Effector memory CD4-positive, alpha-beta T cell (primary cell): ENCODE measurements at places on chromosomes 5 and 9.

GRCh38 chr9:127545196-127546124 lies 66.6 kb upstream of the STXBP1 start:
- DNase-seq, result no peak

DNA sequence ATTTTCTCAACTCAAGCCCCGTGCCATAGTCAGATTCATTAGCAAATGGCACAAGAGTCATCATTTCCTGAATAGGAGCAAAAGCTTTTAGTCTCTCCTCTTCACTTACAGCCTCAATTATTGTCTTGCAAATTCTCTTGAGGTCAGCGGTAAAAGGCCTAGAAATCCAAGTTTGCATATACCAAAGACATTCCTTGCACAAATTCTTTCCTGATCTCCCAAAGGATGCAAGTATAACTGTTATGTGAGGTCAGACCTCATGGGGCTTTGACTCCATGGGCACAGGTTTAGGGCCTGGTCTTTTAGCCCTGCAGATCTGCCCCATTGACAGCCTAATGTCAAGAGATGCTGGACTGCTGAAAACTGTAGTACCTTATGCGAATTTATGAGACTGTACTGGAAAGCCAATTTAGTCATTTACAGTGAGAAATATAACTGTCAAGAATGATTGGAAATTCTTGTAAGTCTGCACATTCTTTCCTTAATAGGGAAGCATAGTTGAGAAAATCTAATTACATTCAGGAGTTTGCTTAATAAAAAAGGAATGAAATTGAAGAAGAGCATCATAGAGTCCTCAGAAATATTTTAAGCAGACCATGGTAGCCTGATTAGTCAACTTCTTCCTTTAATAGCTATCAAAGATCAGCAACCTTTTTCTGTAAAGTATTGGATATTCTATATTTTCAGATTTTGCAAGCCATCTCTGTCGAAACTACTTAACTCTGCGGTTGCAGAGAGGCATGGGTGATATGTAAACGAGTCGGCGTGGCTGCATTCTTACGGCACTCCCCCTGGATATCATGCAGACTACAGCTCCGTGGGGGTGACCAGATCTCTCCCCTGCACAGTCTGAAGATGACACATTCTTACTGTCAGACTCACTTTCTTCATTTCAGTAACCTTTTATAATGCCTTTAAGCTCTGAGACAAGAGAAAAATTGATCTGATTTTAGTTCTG lies 45.2 kb downstream of the GCNT4 start:
- DNase-seq, result no peak

DNA sequence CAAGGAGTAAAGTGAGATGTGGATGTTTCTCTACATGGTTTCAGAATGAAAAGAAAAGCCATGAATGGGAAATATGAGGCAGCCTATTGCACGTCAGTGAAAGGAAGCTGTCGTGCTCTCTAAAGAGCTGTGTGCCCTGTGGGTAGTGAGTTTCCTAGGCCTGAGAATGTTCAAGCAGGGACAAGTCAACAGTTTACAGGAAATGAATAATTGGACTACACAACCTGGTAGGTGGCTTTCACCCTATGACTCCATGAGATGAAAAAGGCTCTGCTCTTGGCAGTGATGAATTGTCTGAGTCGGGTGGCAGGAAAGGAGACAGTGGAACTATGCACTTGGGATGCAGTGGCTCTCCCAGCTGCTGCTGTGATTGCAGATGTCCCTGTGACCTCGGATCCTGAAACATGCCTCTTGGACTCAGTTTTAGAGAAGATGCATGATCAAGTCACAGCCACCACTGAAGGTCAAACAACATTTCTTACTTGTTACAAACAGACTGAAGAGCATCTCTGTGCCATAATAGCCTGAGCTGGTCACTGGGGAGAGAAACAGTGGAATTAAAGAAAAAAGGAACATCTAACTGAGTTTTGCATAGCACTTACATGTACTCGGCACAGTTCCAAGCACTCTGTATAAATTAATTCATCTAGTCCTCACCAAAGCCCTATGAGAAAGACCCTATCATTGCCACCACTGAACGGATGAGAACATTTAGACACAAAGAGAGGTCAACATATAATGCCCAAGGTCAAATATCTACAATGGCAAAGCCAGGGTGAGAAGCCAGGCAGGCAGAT lies 293.7 kb downstream of the SPOCK1 start:
- no peak for DNase-seq

GRCh38 chr9:37353791-37354190 lies 68.7 kb upstream of the GRHPR start:
- no peak for DNase-seq

DNA sequence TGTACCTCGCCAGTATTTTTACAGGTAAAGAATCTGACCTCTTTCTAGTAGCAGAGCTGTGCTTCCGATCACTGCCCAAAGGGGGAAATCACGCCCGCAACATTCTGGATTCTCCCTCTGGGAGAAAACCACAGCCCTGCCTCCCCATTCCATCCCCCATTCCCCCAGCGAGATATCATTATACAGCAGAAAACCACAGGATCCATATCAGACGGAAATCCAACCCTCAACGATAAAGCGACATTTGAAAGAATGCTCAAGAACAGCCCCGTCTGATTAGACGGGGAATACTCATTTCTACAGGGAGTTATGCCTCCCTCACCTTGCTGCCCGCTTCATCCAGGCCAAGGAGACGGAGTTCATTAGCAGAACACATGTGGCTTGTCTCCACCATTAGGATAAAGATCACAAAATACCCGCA lies 172.8 kb downstream of the COL23A1 start:
- no peak for DNase-seq

DNA sequence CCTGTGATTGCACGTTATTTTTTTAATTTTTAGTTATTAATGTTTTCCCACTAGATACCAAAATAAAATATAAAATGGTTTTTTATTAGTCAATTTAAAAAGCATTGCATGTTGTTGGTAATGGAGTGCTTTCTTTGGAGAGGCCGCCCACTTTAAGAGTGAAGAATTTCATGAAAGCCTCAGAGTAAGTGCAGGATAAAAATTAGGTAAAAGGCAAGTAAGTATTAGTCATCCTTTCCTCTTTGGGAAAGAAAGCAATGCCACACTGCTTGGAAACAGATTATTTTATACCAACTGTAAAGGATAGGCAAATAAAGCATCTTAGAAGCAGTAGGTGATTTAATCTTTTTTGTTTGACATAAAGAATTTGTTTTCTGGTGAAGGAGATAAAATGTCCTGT lies 62.9 kb downstream of the HSD17B4 start:
- no peak for DNase-seq

DNA sequence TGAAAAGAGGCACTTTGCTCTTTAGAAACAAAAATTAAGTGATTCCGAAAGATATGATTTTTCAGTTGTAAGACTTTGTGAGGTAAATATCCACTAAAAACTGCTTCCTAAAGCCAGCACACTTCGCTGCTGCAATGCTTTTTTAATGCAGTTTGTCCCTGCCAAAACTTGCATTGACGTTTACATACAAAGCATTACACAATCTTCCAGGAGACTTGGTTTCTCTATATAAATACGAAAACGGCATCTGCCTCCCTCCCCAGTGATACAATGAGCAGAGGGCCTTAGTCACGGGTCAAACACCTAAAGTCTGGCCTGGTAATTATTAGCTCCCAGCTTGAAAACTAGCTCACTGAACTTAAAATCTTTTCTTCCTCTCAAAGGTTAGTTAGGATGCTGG lies 170.7 kb downstream of the TSSK1B start:
- no peak for DNase-seq

- DNase-seq, result no peak
Observed at GRCh38 chr9:91185193-91185886, 176.4 kb downstream of the AUH start.

DNA sequence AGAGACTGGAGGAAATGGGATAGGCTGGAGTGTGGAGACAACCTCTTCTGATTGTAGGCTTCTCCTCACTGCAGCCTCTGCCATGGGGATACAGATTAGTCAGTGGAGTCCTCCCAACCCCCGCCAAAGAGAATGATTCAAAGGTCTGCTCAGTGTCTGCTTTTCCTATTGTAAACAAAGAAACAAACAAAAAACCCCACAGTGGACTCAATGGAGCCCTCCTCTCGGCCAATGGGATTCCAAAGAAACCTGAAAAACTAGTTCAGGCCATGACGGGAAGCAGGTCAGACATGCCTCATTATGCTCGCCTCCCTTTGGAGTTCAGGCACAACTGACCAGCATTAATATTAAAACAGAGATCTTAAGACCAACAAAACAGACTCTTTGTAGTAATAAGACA lies 85.8 kb downstream of the SEC61B start:
- no peak for DNase-seq

GRCh38 chr5:122022966-122023365 lies 55.1 kb downstream of the LOX start:
- no peak for DNase-seq

DNA sequence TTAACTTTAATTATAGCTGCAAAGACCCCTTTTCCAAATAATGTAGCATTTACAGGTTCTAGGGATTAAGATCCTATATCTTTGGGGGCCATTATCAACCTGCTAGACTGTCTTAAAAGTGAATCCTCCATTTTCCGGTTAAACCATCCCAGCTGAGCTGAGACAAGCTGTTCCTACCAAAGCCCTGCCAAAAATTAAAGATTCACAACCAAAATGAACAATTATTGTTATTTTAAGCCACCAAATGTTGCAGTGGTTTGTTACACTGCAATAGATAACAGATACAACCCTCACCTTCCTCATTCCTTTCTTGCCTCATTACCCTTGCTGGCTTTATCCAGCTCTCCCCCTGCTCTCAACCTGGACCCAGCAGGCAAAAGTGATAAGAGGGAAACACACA lies 343.4 kb downstream of the CDK5RAP2 start:
- DNase-seq, result no peak

DNA sequence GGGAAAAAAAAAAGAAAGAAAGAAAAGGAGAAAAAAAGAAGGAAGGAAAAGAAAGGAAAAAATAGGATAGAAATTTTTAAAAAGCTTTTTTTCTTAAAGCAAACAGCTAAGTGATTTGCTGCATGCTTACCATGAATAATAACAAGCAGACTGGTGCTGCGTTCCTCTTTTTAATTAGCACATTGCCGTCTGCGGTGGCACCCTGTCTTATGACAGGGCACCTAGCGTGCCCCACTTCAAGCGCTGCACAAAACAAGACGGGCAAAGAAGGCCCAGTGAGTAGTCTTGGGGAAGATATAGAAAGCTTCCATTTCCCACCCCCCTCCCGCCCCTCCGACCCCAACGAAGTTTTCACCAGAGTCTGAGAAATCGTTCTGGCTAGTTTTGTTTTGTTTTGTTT lies 513.9 kb downstream of the ZNF608 start:
- DNase-seq, result no peak

DNA sequence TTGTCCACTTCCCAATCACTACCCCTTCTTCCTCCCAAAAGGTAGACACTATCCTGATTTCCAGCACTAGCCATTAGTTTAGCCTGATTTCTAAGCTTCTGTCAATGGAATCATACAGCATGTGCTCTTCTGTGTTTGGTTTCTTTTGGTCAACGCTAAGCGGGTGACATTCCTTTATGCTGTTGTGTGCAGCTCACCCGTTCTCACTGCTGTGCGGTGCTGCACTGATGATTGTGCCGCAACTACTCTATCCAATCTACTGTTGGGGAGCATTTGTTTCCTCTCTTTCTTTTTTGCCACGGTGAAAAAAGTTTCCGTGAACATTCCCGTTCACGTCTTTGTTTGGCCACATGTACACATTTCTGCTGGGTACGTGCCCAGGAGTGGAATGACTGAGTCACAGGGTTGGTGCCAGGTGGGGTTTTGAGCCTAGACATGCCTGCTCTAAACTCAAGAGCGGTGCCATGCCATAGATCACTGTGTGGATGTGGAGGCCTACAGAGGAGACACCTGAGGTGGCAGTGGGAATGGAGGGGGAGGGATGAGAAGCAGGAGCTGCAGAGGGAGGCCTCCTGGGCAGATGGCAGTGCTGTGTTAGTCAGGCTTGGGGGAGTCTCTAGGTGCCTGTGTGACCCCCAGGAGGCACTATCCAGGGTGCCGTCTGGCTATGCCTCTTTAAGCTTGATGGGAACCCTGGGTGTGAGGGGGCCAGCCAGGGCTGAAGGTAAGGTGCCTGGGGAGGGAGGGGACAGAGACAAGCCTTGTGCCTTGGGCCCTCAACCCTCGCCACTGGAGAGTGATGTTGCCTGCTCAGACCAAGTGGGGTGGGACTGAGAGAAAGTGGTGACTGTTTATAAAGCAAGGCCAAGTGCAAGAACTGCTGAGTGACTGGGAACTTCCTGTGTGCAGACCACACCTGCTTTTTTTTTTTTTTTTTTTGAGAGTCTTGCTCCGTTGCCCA lies 11.4 kb upstream of the ANKRD33B start:
- DNase-seq, result no peak

- no peak for DNase-seq
Observed at GRCh38 chr5:115559524-115559923, 14.9 kb upstream of the FEM1C start.

DNA sequence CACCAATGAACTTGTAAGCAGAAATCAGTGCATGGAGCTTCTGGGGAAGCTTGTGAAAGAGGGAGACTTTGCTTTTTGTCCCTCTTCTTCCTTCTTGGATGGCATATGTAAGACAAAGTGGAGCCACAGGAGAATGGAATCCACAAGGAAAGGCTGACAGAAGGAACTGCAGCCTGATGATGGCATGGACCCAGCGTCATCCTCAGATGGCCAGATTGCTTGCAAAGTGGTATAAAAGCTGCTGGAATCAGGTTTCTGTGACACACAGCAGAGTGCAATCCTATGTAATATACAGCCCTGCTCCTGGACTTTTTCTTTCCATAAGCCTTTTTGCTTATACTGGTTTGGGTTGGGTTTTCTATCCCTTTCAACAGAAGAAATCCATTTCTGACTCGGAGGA lies 31.4 kb upstream of the SPARC start:
- no peak for DNase-seq

- DNase-seq, result no peak
Observed at GRCh38 chr5:77937015-77937908, 161.1 kb upstream of the TBCA start.

GRCh38 chr9:72703574-72703973 lies 182.2 kb downstream of the TMC1 start:
- DNase-seq, result no peak

DNA sequence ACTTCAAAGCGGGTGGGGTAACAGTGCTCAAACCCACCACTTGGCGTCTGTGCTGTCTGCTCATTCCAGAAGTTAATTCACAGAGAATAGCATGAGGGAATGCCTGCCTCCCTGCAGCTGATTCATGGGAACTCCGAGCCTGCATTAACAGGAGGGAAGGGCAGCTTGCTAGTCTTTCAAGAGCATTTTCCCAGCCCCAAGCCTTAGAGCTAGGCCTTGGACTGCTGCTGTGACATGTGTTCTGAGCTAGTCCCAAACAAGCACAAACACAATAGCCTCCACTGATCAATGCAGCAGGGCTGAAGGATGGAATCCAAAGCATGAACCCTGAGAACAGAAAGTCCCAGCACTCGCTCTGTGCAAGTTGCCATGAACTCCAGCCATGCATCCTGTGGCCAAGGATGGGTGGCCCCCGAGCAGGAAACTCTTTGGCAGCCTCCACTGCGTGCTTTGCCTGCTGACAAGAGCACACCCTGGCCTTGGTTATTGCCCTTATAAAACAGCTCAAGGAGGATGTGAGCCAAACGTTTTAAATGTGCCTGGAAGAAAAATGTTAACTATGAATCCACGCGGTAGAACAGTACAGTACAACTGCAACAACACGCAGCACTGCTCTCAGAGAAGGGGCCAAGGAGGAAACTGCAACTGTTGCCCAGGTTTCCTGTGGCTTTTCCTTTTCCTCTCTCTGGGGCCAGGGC lies 653.1 kb upstream of the KLF4 start:
- no peak for DNase-seq

GRCh38 chr9:92590377-92590776 lies 54.6 kb upstream of the ECM2 start:
- no peak for DNase-seq
